GM12878 (cell line): ENCODE measurements at places on chromosomes 2 and 18. TPM values are rescaled to one million over a fixed set of nuclear protein-coding genes. Genes with fewer than 3 reads are reported as not detected.

Gene ANKRD23
- polyA plus RNA-seq, result 2.6 and 2.8 TPM in 2 replicates

GRCh38 chr2:238709325-238710025 is 138.4 kb upstream of the TWIST2 start:
- DNase-seq, result no peak

Gene DPP10
- not detected in 2 replicates for polyA plus RNA-seq

Gene CDH7
- not detected in 2 replicates for polyA plus RNA-seq

GRCh38 chr2:234847364-234847635 is 104.5 kb upstream of the SH3BP4 start:
- DNase-seq, result no peak

DNA sequence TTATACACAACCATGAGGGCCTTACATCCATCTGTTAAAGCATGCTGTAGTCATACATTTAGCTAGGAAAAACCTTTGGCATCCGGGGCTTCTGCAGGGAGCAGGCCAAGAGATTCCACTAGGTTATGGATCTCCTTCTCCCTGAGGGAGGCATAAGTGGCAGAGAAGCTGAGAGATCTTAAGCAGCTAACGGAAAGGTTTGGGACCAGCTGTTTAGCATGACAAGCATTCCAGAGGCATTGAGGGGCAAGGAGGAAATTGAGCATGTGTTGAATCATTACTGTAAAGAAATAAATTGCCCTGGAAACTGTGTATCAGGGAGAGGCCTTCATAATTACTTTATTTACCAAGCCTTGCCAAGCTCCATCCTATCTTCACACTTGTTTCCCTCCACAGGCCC is 643.1 kb downstream of the CNTNAP5 start:
- no peak for DNase-seq

- DNase-seq, result no peak
These were observed 235.2 kb downstream of the TPGS2 start for GRCh38 chr18:36593641-36594040.

DNA sequence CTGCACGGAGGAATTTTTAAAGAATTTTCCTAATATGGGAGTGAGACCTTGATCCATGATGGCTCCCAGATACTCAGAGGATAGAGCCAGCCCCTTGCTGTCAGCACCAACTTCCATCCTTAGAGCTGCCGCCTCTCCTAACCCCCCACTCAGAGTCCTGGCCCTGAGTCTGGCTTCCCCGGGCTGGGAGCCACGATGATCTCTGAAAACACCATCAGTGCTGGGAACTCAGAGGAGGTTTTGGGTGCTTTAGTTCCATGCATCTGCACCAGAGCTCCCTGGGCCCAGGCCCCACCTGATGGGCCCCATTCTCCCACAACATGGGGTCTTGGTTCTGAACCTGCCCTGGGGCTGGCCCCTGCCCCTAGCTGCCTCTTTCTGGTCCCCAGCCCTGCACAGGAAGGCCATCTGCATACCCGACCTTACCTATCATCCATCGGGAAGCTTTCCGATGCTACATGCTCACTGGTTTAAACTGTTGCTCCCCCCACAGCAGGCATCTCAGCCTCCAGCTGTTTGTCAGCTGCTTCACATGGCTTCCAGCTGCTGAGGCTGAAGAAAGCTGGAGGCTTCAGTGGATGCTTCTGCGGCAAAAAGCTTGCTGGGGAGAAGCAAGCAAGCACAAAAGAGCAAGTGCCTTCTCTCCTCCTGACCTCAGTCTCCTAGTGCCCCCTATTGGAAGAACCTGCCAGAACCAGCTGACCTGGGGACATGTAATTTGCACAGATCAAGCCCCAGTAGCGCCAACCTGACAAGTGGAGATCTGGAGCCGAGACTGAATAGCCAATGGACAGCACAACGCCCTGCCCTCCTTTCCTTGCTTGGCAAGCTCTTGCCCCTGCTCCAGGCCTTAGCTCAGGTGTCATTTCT is 24.2 kb upstream of the RHOB start:
- no peak for DNase-seq

- no peak for DNase-seq
These were observed 212.6 kb upstream of the SP5 start for GRCh38 chr2:170502361-170503130.

DNA sequence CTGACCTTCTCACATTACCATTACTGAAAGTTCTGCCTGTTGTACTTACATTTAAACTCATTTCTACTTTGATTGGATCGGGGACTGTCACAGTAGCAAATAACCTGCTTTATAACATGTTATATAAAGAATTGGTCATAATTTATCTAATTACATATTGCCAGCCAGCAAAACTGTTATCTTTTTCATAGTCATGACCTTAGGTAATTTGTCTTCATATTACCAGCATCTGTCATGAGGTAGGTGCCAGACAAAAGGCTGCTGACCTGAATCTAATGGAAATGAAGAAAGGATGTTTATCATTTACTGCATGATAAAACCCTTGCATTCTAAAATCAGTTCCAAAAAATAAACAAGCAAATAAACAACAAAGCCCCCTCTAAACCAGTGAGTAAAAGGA is 89.4 kb upstream of the LRP1B start:
- DNase-seq, result no peak

DNA sequence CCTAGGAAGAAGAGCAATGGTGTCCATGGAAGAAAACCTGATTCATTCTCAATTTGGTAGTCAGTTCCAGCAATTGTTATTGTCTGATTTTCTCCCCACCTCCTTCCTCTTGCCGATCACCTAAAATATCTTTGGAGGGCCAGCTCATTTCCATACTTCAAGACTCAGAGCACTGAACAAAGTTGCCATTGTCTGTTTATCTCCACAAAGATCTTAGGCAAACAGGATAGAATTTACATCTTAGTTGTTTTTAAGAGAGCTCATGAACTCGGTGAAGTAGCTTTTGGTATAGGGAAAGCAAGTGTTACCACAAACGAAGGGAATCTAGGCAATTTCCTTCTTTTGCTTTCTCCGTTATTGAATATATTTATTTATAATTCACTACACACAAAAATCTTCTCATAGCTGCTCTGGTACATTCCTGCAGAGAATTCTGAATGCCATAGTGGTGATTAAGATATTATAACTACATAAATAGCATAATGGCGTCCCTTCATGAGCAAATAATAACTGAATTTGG is 41.5 kb upstream of the CHST9 start:
- DNase-seq, result no peak

DNA sequence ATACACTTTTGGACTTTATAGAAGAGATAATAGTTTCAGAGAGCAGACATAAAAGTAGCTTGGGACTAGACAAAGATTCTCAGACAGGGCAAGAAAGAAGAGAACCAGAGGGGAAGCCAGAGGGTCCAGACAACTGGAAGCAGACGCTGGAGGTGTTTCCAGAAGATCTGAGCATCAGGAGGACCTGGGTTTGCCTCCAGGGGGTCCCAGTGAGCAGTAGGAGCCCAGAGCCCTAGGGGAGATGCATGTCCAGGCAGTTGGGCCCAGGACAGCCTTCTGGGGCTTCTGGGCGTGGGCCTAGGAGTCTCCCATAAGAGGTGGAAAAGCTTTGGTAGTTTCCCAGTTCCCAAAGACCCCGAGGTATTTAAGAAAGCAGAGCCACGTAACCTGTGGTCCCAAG is 251.2 kb upstream of the ID2 start:
- no peak for DNase-seq

- DNase-seq, result no peak
These were observed 10.8 kb upstream of the KCNG3 start for GRCh38 chr2:42504364-42505230.

- no peak for DNase-seq
These were observed 4.0 kb downstream of the REV1 start for GRCh38 chr2:99485824-99486223.

- no peak for DNase-seq
These were observed 39.4 kb upstream of the TXNDC2 start for GRCh38 chr18:9846162-9846925.

GRCh38 chr2:63614983-63615945 is 26.5 kb downstream of the MDH1 start:
- no peak for DNase-seq

DNA sequence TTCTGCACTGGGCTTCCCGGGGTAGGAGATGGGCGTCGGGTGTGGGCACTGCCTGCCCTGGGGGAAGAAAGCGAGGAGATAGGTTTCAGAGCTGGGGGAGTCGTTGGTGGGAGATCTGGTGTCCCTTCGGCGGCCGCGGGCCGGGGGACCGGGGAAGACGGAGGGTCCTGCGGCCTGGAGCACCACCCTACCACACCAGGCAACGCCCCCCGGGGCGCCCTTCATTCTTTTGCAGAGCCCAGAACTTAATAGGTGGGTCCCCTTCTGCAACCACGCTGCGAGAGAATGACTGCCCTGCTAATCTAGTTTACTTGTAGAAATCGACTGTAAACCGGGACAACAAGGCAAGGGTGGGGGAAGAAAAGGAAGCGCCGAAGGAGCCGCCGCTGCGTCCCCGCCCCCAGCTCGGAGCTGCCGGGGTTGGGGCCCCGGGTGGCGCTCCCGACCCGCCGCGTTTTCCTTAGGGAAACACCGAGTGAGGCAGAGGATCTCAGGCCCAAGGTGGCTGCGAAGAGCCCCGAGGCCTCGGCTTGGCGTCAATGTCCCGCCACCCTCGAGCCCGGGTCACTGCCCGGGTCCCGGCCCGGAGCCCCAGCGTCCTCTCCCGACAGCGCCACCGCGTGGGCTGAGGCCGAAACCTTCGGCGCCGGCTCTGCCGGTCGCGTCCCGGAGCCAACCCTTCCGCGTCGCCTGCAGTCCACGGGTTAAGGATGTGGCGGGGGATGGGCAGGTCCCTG is 5.4 kb upstream of the SATB2 start:
- no peak for DNase-seq

Gene SLC23A3
- 0.19 and 0.34 TPM in 2 replicates for polyA plus RNA-seq

DNA sequence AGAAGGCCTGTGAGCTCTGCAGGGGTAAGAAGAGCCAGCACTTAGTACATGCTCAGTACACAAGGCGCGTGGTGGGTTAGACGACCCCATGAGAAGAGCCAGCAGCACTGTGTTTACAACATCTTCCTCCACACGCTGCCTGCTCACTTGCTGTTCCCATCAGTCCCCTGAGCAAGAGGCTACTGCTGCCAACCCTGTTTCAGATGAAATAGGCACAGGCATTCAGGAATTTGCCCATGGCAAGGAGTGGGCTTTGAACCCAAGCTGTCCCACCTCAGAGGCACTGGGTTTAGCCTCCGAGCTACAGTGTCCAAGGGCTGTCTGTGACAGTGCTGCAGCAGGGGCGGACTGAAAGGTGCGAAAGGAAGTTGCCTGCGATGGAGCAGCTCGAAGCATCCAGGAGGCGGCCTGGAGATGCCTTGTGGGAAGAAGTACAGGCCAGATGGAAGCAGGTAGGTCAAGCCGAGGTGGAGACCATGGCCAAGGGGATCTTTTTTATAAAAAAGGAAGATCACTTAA is 121.5 kb upstream of the PXDN start:
- DNase-seq, result no peak

DNA sequence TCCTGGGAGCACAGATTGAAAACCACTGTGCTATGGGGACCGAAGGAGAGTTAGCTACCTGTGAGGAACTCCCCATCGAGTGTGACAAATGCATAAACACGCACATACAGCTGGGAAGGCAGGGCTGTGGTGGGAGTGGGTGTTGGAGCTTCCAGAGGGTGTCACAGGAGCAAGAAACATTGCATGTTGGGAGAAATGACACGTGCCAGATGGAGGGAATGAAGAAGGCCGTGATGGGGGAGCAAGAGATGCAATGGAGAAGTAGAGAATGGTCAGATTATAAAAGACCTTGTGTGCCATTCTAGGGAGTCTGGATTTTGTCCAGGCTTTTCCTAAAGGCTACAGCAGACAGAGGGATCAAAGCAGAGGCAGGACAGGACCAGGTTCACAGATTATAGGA is 91.1 kb upstream of the NDUFV2 start:
- no peak for DNase-seq

Gene GKN1
- not detected in 2 replicates for polyA plus RNA-seq

Gene CIB4
- polyA plus RNA-seq, result not detected in 2 replicates

DNA sequence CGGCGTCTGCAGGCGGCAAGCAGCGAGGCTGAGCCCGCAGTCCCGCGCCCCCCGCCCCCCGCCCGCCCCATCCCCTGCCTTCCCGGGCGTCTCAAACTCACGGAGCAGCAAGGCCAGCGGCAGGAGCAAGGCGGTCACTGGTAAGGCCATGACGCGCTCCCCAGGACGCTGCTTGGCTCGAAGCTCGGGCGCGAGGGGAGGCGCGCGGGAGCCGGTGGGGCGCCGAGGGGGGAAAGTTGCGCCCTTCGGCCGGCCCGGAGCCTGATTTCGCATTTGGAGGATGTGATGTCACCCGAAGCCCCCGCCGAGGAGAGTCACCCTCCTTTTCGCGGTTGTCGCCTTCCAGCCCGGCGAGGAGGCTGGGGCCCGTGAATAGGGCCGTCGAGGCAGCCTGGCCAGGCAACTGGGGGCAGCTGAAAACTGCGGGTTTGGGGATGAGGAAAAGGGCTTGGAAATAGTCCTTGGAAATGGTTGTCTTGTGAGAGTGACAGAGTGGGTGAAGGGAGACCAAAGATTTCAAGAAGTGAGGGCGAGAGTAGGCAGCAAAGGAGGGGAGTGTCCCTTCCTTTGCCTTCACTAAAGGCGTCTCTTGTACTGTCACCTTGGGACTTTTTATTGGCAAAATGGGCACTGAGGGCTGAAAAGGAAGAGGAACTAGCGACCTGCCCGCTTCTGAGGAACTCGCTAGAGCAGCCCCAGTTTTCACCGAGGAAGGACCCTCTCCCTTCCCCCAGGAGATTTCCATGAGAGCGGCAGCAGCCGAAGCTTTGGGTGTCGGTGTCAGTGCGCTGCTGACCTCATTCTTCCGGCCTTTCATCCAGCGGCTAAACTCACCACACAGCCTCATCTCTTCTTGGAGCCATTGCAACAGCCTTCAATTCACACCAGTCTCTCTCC is at the start of gene CD8A:
CD8A (minus strand) TSS at position 238 of the 897 bp plus-strand sequence; CDS start at position 150, 88 bp downstream.
- no peak for DNase-seq

- DNase-seq, result no peak
These were observed 8.4 kb upstream of the AGBL5 start for GRCh38 chr2:27042985-27043634.
